ENCODE measurements at places on chromosomes 4 and X. TPM values are rescaled to one million over a fixed set of nuclear protein-coding genes. Genes with fewer than 3 reads are reported as not detected.

GRCh38 chr4:72893354-72894066, 176.0 kb downstream of the COX18 start:
- DNase-seq = no peak

GRCh38 chr4:80049813-80050534, 23.1 kb downstream of the ANTXR2 start:
- no peak for DNase-seq

Gene GLOD5
- not detected for total RNA-seq

DNA sequence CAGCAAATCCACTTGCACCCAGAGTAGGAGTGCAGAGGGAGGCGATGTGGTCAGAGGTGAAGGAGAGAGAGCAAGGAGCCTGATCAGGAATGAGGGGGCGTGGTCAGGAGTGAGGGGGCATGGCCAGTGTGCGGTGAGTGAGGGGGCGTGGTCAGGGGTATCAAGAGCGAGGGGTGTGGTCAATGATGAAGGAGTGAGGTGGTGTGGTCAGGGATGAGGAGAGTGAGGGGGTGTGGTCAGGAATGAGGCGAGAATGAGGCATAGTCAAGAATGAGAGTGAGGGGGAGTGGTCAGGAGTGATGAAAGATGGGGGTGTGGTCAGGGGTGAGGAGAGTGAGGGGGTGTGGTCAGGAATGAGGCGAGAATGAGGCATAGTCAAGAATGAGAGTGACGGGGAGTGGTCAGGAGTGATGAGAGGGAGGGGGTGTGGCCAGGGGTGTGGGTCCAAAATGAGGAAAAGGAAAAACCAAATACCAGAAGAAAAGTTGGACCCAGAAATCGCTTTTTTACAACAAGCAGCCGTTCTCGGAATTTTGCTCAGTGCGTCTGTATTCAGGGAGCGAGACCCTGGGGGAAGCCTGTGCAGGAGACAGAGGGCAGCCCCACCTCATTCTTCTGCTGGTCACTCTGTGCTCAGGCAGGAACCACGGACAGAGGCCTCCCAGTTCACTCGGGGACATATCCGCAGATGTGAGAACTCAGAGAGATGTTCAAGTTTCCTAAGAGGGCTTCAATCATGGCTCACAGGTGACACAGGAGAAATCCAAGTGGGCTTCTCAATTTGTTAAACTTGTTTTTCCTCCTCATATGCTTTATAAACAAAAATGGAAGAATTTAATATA, 47.5 kb downstream of the MAGEA1 start:
- no peak for DNase-seq

DNA sequence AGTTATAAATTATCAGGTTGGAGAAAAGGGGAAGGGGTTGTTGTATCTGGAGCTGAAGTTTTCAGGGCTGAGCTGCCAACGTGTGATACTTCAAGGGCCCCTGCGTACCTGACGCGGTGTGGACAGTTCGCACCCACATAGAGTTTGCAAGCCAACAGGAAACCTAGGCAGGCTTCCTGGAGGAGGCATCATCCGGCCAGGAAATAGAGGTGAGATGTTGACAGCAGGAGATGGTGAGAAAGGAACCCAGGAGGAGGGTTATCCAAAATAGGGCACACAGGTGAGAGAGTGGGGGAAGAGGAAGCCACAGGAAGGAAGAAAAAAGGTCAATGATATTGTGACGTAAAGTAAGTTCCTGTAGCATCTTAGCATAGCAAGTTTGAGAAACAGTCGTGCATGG, 127.2 kb downstream of the DHRSX start:
- DNase-seq = no peak

Gene APLN
- 2.0 TPM for total RNA-seq

DNA sequence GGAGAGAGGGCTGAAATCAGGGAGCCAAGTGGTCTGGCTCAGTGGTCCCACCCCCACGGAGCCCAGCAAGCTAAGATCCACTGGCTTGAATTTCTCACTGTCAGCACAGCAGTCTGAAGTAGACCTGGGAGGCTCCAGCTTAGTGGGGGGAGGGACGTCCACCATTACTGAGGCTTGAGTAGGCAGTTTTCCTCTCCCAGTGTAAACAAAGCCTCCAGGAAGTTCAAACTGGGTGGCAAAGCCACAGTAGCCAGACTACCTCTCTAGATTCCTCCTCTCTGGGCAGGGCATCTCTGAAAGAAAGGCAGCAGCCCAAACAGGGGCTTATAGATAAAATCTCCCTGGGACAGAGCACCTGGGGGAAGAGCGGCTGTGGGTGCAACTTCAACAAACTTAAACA, 88.1 kb downstream of the NPFFR2 start:
- DNase-seq = no peak

All from activated naive CD4-positive, alpha-beta T cell treated with anti-CD3 and anti-CD28 coated beads, Interleukin-2, amount 50 U/mL, for 72 hours (primary cell).